ENCODE measurements at places on chromosomes 16 and 17.

DNA sequence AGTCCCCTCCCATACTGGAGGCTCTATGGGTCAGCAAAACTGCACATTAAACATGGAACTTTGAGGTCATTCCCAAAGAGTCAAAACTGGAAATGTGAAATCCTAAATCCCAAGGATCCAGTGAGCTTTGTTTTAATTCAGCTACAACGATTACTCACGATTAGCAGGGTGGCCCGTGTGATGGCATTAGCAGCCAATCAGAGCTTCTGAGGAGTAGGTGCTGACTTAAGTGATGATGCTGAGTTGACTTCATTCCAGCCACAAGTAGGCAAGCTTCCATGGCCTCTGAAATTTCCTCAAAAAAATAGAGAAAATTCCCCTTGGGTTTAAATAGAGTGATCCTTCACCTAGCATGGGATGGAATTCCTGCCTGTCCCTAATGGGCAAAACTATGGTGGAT lies 28.1 kb upstream of the BEAN1 start:
- no peak for DNase-seq

DNA sequence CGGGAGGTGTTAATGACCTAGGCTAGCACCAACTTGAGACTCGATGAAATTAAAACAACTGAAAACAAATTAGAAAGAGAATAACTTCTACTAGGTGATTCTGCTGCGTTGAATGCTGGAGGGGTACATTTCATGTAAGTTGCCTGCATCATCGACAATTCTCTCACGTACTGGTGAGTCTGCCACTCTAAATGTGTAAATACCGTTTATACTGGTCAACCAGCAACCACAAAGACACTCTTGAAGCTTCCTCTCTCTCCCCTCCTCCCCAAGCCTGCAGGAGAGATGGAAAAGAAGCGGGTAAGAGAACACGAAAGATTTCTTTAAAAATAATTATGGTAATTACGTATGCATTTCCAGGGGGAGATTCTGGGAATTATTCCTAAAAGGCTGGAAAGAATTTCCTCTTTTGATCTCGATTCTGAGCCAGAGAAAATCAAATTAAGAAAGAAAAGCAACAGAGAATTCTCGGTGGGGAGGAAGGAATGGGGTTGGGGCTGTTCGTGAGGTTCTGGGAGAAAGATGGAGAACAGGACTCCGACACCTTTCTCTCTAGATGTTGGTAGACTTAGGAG lies 68.6 kb upstream of the MRTFB start:
- DNase-seq: no peak

- peak; percentile 39 for DNase-seq
These were observed 681 bp downstream of the TMEM102 start for GRCh38 chr17:7435676-7436555.

DNA sequence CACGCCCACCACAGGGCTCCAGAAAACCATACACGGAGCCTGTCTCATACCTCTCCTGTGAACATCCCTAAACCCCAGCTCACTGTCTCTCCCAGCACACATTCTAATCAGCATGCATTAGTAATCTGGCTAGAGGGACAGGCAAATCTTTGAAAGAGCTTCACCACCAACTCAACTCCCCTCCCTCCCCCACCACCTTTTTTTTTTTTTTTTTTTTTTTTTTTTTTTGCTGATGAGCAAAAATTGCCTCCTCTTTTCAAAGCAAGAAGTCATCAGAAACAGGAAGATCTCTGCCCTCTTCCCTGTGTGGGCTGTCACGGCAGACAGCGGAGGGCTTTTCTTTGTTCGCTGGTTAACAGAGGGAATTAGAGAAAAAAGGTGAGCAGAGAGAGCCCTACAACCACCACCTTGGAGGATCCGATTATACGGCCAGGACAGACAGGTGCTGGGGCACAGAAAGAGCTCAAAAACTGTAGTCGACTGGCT lies 19.9 kb downstream of the GAS7 start:
- no peak for DNase-seq

DNA sequence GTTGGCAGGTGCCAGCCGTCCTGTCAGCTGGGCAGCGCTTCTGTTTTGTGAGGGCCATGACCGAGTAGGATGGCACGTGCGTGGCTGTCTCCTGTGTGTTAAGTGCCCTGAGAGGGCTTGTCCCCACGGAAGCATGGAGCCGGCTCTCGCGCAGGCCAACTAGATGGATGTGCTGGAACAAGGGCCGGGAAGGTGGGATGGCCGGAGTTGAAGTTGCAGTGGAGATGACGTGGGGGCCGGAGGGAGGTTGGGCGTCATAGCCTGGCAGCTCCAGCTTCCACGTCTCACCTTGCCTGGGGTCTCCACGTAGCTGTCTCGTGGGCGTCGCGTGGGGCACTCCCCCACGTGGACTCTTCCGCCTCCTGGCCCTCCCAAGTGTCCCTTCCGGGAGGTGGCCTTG lies 27.7 kb downstream of the TBCD start:
- DNase-seq: no peak

- DNase-seq: no peak
These were observed 64.8 kb upstream of the AMZ2 start for GRCh38 chr17:68182940-68183551.

- no peak for DNase-seq
These were observed 58.5 kb downstream of the BANP start for GRCh38 chr16:88009563-88010342.

All from NCI-H510A (cell line).